ENCODE measurements at places on chromosomes 4 and X.

GRCh38 chr4:22493523-22493922, 22.3 kb downstream of the ADGRA3 start:
- DNase-seq = no peak

DNA sequence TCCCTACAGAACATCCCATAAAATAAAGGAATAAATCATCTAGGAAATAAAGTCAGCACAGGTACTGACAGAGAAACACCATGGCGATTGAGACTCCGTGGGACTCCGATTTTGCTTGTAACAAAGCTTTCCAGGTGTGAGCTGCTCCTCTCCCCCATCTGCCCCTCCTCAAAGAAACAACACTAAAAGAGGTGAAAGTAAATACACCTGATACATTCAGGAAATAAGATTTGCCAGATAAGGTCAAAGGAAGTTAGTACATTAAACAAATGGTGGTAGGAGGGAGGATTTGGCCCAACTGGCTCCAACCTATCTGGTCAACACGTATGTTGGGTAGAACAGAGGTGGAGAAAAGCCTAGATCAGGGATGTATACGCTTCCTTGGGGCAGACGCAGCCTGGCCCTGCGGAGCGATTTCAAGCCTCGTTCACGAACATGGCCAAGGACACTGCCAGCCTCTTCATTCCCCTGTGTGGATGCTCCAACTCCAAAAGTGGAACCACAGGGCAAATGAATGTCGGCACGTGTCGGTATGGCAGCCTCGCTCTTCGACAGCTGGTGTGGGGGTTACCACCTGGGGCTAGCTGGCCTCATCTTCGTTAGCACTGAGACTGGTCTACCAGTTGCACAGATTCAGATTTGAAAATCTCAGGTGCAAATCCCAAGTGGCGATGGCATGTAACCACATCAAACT, 162.5 kb downstream of the AFAP1 start:
- DNase-seq = no peak

DNA sequence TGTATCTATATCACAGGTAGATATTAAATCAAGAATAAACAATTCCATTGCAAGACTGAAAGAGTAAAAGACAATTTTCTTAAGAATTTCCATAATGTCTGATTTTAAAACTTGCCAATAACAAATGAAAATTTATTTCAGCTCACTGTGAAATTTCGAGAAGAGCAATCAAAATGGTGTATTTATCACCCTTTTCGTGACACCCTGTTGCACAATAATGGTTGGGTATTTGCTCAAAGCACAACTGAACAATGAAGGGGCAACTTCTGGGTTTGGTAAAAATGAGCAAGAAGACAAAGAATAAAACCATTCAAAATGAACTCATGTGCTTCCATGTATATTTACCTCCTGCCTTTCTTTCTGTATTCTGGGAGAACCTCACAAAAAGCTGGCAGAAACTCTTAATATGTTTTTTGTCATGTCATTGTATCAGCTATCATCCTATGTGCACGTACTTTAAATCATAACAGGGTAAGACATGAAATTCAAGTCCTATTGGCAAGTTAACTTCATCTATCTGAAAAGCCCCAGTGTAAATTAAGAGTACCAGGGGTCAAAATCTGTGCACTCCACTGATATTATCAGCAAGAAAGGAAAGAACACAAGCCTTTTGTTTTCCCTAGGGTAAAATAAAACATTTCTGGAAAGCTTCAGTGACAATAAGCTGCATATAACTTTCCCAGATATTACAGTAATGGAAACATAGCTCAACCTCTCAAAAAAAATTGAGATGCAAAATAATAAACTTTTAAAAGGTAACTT, 126.9 kb upstream of the CBR4 start:
- no peak for DNase-seq

DNA sequence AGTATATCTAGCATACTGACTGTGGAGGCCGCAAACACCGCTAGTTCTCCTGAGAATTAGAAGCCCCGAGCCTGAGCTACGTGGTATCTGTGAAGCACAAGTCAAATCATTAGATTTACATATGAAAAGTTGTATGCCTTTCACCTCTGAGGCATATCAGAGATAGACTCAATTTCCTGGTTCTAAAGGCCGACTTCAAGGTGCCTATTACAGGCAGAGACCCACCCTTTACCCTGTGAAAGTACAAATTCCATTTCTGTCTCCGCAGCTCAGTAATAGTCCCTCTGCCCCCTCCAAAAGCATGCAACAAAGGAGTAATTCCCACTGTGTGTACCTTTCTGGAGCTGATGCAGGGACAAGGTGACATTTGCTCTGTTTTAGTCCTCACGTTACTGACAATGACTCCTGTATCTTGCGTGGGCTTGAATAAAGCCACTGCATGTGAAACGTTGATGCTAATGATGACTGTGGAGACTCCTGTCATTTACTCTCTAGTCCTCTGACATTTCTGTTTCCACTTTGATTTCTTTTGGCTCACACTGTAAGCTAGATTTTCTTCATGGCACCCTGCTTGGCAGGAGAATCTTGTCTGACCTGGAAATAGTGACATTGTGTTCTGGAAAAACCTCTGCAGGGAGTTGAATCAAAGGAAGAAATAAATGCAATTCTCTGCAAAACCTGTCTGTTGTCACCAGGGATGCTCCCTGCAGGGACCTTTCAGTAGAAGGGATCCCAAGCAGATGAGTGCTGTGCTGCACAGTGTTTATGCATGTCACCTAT, 273.2 kb upstream of the EMCN start:
- DNase-seq = no peak

- DNase-seq = no peak
Observed at GRCh38 chr4:1576961-1577821, 106.9 kb downstream of the FAM53A start.

DNA sequence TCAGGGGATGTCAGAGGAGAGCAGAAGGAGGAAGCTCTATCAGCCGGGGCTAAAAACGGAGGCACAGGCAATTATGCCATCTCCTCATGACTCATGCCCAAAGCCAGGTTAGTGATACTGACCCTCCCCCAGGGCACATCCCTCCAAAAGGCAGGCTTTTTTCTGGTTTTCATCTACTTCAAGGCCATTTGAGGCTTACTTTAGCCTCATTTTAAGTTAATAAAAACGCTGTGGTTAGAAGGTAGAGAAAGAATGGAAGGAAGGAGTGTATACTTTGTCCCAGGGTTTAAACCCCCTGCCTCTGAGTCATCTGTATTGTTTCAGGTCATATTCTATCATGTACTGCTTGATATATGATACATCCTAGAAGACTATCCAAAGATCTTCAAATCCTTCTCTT, 89.7 kb upstream of the NDP start:
- DNase-seq = no peak
